ENCODE measurements at places on chromosomes 11 and 22. TPM values are rescaled to one million over a fixed set of nuclear protein-coding genes. Genes with fewer than 3 reads are reported as not detected.

MPST gene
- 118 TPM for total RNA-seq

ZNF215 gene
- total RNA-seq = 0.54 TPM

ALDH3B1 gene
- 15.1 TPM for total RNA-seq

APOA5 gene
- not detected for total RNA-seq

TESMIN gene
- 0.12 TPM for total RNA-seq

CRYBB2 gene
- total RNA-seq = not detected

SERPIND1 gene
- not detected for total RNA-seq

LRRC10B gene
- 0.93 TPM for total RNA-seq

H19 gene
- total RNA-seq = 429 TPM

RCN1 gene
- total RNA-seq = 28.6 TPM

EHF gene
- 0.31 TPM for total RNA-seq

PACSIN3 gene
- total RNA-seq = 74.9 TPM

DDT gene
- 136 TPM for total RNA-seq

All from gastroesophageal sphincter (tissue), 4 donors.